ENCODE measurements at places on chromosomes 4 and X. TPM values are rescaled to one million over a fixed set of nuclear protein-coding genes. Genes with fewer than 3 reads are reported as not detected.

Gene SLITRK4
- 0.38 TPM for total RNA-seq

Gene CCKAR
- not detected for total RNA-seq

Gene HELT
- total RNA-seq, result not detected

Gene CTSO
- 7.4 TPM for total RNA-seq

Gene PORCN
- total RNA-seq, result 13.5 TPM

Gene S100P
- total RNA-seq, result not detected
